Immature natural killer cell (primary cell): ENCODE measurements at places on chromosomes 1 and 21.

GRCh38 chr21:34528131-34528561 lies 16.1 kb upstream of the KCNE1 start:
- no peaks in the 10 kb centered on the region for H3K27me3 ChIP-seq
- no peaks in the 10 kb centered on the region for H3K36me3 ChIP-seq
- DNase-seq = no peak
- H3K4me3 ChIP-seq = no peak overlapping the region
- peaks cover 21% of the 10 kb centered on the region for H3K4me1 ChIP-seq

DNA sequence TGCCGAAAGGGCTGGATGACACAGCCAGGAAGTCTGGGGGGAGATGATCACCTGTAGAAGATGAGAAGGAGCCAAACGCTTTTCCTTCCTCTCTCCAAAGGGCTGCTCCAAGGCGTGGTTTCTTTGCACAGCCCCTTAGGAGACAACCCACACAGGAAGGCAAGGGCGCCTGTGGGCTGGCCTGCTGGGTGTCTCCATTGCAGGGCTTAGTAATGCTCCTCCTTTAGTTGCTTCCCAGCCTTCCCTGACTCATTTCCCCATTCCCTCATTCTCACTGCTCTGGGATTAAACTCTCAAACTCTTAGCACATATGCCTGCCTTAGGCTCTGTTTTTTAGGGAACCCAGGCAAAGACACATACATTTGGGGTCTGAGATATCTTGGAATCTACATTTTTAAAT lies 1.7 kb upstream of the CLCA1 start:
- no peaks in the 10 kb centered on the region for H3K36me3 ChIP-seq
- H3K4me3 ChIP-seq = no peak overlapping the region
- no peak overlapping the region for H3K27ac ChIP-seq
- no peak for DNase-seq
- H3K4me1 ChIP-seq = no peaks in the 10 kb centered on the region
- H3K27me3 ChIP-seq = no peaks in the 10 kb centered on the region

GRCh38 chr21:38434913-38435533 lies 63.3 kb downstream of the ERG start:
- DNase-seq = no peak
- H3K27me3 ChIP-seq = peaks cover 4% of the 10 kb centered on the region
- no peaks in the 10 kb centered on the region for H3K4me1 ChIP-seq
- H3K27ac ChIP-seq = no peak overlapping the region

DNA sequence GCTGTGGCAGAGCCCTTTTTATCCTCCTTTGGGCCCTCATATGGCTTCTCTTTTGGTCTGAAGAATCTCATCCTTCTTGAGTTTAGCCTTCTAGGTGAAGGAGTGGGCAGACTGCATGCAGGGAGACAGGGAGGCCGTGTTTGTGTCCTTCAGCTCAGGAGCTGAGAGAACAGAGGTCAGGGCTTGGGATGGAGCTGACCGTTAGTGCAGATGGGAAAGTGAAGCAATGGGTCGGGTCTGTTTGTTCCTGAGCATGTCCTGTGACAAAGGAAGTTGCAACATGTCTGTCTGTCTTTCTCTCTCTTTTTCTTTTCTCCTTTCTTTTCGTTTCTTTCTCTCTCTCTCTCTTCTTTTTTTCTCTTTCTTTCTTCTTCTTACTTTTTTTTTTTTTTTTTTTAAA lies 14.9 kb downstream of the MAPKAPK2 start:
- peaks cover 97% of the 10 kb centered on the region for H3K4me1 ChIP-seq
- DNase-seq = no peak
- peak overlapping the region; percentile 84 for H3K27ac ChIP-seq
- peak overlapping the region; percentile 48 for H3K4me3 ChIP-seq
- H3K36me3 ChIP-seq = no peaks in the 10 kb centered on the region
- peaks cover 9% of the 10 kb centered on the region for H3K27me3 ChIP-seq

- peaks cover 15% of the 10 kb centered on the region for H3K36me3 ChIP-seq
- peaks cover 61% of the 10 kb centered on the region for H3K4me1 ChIP-seq
- H3K27ac ChIP-seq = no peak overlapping the region
- DNase-seq = no peak
Measured at GRCh38 chr1:176178316-176178715, 28.8 kb downstream of the COP1 start.

GRCh38 chr1:195462646-195463045 lies 1145.6 kb downstream of the KCNT2 start:
- DNase-seq = no peak
- no peaks in the 10 kb centered on the region for H3K4me1 ChIP-seq
- H3K36me3 ChIP-seq = no peaks in the 10 kb centered on the region
- H3K4me3 ChIP-seq = no peak overlapping the region
- H3K27me3 ChIP-seq = no peaks in the 10 kb centered on the region
- no peak overlapping the region for H3K27ac ChIP-seq
